Activated CD4-positive, alpha-beta T cell treated with anti-CD3 and anti-CD28 coated beads, Interleukin-2, amount 10 ng/mL, durations not matched to agents 24 days and 14 days (primary cell): ENCODE measurements at places on chromosomes 3 and 15. TPM values are rescaled to one million over a fixed set of nuclear protein-coding genes. Genes with fewer than 3 reads are reported as not detected.

The SMC4 gene
- total RNA-seq = 171 and 179 TPM in 2 replicates

The OR5K3 gene
- not detected in 2 replicates for total RNA-seq

DNA sequence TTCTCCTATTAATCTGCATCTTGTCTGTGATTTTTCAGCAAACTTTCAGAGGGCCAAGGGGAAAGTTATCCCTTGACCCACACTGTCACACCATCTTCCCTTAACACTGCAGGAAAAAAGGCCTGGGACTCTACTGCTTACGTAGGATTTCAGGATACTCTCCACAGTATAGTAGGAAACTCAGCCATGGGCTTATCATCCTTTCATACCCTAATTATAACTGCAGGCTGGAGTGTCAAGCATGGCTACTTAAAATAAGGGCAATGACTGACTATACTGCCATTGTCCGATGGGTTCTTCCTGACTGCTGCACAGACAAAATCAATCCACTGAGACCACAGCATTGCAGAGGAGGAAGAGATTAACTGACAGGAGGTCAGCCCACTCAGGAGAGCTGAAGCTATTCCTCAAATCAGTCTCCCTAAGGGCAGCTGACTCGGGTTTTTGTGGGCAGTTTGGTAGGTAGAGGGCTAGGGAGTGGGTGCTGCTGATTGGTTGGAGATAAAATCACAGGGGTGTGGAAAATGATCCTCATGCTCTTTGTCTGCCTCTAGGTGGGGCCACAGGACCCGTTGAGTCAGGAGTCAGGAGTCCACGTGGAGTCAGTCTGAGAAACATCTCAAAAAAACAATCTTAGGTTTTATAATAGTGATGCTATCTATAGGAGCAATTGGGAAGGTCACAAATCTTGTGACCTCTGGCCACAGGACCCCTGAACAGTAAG lies 118.2 kb upstream of the STRIT1 start:
- no peaks in the 10 kb centered on the region for H3K27me3 ChIP-seq
- H3K4me3 ChIP-seq = no peak overlapping the region
- H3K4me1 ChIP-seq = no peaks in the 10 kb centered on the region
- DNase-seq = no peak
- no peak overlapping the region for H3K27ac ChIP-seq

- no peaks in the 10 kb centered on the region for H3K36me3 ChIP-seq
- DNase-seq = no peak
- no peak overlapping the region for H3K27ac ChIP-seq
- H3K27me3 ChIP-seq = peaks cover 40% of the 10 kb centered on the region
These were observed 38.0 kb upstream of the CMTM8 start for GRCh38 chr3:32200490-32200889.

- peaks cover 13% of the 10 kb centered on the region for H3K4me1 ChIP-seq
- peaks cover 16% of the 10 kb centered on the region for H3K27me3 ChIP-seq
- peaks cover 4% of the 10 kb centered on the region for H3K36me3 ChIP-seq
These were observed 4.2 kb upstream of the RAB8B start for GRCh38 chr15:63185206-63185605.
